ENCODE measurements at places on chromosomes 3 and 15.

GRCh38 chr3:118907909-118908308 is 126.7 kb downstream of the IGSF11 start:
- DNase-seq: no peak

DNA sequence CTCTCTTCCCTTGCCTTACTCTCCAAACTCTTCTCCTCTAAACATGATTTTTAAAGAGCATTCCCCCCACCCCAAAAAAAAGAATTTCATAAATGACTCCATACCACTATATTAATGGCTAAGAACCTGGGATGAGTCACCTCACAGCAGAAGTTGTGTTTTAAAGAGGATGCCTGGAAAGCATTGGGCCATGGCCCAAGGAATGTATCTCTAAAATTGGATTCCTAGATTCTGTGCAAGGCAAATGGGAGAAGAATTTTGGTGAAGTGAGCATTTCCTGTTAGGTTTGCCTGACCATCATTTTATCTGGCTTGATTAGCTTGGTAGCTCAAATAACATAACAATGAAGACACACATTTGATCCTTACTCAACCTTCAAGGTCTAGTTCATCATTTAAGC is 251.4 kb downstream of the NR1D2 start:
- DNase-seq: no peak

DNA sequence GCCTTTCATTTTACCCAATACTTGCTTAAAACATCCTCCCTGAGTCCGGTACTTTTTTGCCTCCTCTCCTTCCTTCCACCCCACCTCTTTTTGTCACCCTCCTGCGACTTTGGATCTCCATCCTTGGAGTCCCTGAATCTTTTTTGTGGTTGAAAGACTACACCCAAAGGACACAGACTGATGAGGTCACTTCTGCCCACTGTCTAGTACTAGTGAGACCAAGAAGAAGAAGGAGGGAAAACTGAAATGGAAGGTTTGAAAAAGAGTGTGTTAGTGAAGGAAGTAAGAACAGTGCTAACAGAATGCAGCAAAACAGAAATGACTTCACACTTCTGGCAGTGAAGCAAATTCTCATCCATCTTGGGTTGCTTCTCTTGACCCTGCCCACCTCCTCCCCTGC is 6.6 kb downstream of the B3GNT5 start:
- DNase-seq: no peak

DNA sequence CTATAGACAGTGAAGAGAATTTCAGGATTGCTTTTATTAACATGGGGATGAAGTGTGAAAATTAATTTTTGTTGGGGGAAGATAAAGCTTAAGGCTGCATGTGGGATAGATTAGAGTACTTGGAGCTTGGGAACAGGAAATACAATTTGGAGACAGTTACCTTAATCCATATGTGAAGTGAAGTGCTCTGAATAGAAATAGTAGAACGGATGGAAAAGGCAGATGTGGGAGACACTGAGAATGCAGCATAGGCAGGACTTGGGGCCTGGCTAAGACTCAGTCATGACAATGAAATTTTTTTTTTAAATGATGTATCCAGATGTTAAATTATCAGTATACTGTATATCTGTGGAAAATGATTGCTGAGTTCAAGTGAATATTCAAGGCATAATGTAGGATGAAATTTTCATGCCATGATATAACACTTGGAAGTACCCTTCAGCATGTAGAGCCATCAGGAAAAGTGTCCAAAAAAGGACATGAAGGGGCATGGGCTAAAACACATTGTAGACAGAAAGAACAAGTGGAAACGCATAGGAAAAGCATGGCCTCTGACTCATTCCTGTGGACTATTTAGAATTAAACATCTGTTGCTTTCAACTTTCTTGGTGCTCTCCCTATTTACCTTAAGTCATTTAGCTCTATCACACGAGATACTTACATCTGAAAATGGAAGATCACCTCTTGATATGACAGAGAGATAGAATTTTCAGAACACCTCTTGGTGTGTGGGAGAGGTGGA is 134.8 kb downstream of the RBMS3 start:
- DNase-seq: no peak

GRCh38 chr3:64508140-64508539 is 179.7 kb downstream of the ADAMTS9 start:
- DNase-seq: no peak

GRCh38 chr15:55710286-55710685 is 32.7 kb downstream of the PRTG start:
- DNase-seq: no peak

DNA sequence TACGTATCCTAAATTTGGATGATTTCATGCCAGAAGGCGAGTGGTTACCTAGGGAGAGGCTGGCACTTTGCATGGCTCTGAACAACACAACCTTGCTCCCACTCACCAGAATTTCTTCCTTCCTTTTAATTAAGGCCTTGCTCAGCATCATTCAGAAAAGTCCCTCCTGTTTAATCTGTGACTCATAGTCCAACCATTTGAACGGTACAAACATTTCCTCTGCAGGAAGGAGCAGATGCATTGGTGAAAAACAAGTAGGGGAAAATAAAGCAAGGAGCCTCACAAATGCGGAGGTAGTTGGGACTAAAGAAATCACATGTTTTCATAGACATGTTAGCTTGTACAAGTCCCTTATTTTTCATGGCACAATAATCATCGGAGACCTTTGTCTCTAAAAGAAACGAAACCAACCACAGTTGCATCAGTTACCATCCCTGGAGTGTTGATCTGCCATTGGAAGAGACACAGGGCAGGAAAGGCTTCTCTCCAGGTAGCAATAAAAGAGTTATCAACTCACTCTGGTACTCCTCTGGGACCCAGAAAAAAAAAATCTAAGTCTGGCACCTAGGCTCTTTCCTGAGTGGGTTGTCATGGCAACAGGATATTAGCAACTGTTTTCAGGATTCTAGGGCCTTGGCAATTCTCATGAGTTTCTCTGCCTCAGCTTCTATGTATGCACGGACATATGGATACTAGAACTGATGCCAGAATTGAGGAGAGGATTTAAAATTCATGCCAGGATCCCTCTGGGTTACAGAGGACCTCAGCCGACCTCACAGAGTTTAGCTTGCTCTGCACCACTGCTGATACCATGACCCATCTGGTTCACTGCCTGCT is 255.4 kb upstream of the ARPP21 start:
- no peak for DNase-seq

DNA sequence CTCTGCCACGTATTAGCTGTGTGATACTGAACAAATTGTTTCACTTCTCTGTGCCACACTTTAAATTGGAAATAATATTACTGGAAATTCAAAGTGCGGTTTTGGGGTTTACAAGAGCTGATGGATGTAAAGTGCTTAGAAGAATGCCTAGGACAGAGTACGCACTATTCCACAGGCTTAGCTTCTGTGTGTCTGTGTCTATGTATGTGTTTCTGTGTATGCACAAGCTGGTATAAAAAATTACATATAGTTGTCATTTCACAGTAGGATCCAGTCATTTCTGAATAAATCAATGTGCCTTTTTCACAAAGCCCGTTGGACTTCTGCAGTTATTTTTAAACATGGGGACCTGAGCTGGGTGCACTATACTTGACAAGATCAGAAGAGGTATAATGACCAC is 370.4 kb downstream of the TUSC7 start:
- DNase-seq: no peak

- DNase-seq: no peak
Observed at GRCh38 chr3:12141350-12141749, 17.4 kb downstream of the TIMP4 start.

GRCh38 chr15:55555089-55555488 is 33.1 kb downstream of the PYGO1 start:
- no peak for DNase-seq

- DNase-seq: no peak
Observed at GRCh38 chr3:191376516-191377141, 46.3 kb upstream of the UTS2B start.

- peak; percentile 85 for DNase-seq
Observed at GRCh38 chr3:46558184-46559043, 7.7 kb downstream of the LRRC2 start.

DNA sequence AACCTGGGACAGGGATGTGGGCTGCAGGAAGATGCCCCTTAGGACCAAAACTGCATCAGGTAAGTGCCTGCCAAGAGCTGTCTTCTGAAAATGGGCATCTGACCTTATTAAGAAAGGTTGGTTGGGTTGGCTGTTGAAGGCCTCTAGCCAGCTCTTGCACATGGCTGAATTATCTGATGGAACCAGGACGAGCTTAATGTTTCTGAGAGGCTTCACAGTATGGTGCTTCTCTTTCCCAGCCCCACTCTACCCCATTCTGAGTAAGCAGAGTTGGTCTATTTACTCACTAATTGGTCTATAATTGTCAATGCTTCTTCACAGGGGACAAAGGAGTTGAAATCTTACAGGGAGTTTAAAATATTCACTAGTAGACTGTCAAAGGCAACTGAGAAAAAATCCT is 48.4 kb downstream of the DTWD1 start:
- no peak for DNase-seq

GRCh38 chr15:27165590-27165989 is 194.6 kb downstream of the GABRG3 start:
- DNase-seq: no peak

All from T-helper 1 cell (primary cell).